ENCODE measurements at places on chromosomes 6 and 20. TPM values are rescaled to one million over a fixed set of nuclear protein-coding genes. Genes with fewer than 3 reads are reported as not detected.

The PRKN gene
- 6.5 TPM for total RNA-seq

The PACRG gene
- total RNA-seq = 0.26 TPM

The BPIFB1 gene
- total RNA-seq = not detected

The XKR7 gene
- total RNA-seq = not detected

The PDE10A gene
- total RNA-seq = 0.39 TPM

The STX11 gene
- total RNA-seq = 0.91 TPM

The RAET1L gene
- not detected for total RNA-seq

The GJA1 gene
- 737 TPM for total RNA-seq

The CRIP3 gene
- total RNA-seq = not detected

The CAP2 gene
- total RNA-seq = 18.5 TPM

The MAK gene
- 0.13 TPM for total RNA-seq

The SLC32A1 gene
- total RNA-seq = not detected

The MROH8 gene
- 6.4 TPM for total RNA-seq

The ERGIC3 gene
- 412 TPM for total RNA-seq

The PET117 gene
- total RNA-seq = 13.4 TPM

The RCAN2 gene
- total RNA-seq = 2.1 TPM

The IP6K3 gene
- total RNA-seq = not detected

The ESF1 gene
- total RNA-seq = 13.3 TPM

The PLN gene
- total RNA-seq = not detected

The GGTLC1 gene
- total RNA-seq = not detected

The COX4I2 gene
- total RNA-seq = not detected

The EPHA7 gene
- not detected for total RNA-seq

The HLA-DQB1 gene
- total RNA-seq = not detected

The C20orf202 gene
- not detected for total RNA-seq

The SLC22A16 gene
- not detected for total RNA-seq

The GDAP1L1 gene
- 0.13 TPM for total RNA-seq

The SSTR4 gene
- not detected for total RNA-seq
